ENCODE measurements at places on chromosomes 1 and 21. TPM values are rescaled to one million over a fixed set of nuclear protein-coding genes. Genes with fewer than 3 reads are reported as not detected.
A peak's percentile ranks its signal among the peaks of the same experiment; 100 is the strongest.

The S100A1 gene
- not detected for total RNA-seq

The FCAMR gene
- not detected for total RNA-seq

The CYP4A22 gene
- 1.8 TPM for total RNA-seq

The RBM11 gene
- total RNA-seq = 1.7 TPM

The SPRR2A gene
- total RNA-seq = not detected

The A3GALT2 gene
- not detected for total RNA-seq

The FAM167B gene
- total RNA-seq = 12.5 TPM

The LCA5L gene
- 1.9 TPM for total RNA-seq

The SDC3 gene
- 27.9 TPM for total RNA-seq

GRCh38 chr1:9573723-9574122, 15.0 kb upstream of the TMEM201 start:
- no peak overlapping the region for H3K27ac ChIP-seq
- H3K27me3 ChIP-seq = no peaks in the 10 kb centered on the region
- H3K4me3 ChIP-seq = no peak overlapping the region

GRCh38 chr1:6423321-6423999, 1.1 kb upstream of the ESPN start:
- DNase-seq = peak; percentile 89
- H3K4me3 ChIP-seq = no peak overlapping the region

GRCh38 chr1:97764991-97765390, 155.8 kb downstream of the DPYD start:
- no peaks in the 10 kb centered on the region for H3K36me3 ChIP-seq
- no peak overlapping the region for H3K4me3 ChIP-seq
- H3K27me3 ChIP-seq = no peaks in the 10 kb centered on the region
- no peak for DNase-seq

GRCh38 chr1:234963180-234963903, 165.3 kb downstream of the TOMM20 start:
- H3K4me1 ChIP-seq = peaks cover 68% of the 10 kb centered on the region
- peak; percentile 93 for DNase-seq
- H3K27ac ChIP-seq = peak overlapping the region; percentile 89
- no peaks in the 10 kb centered on the region for H3K27me3 ChIP-seq
- H3K36me3 ChIP-seq = no peaks in the 10 kb centered on the region
- no peak overlapping the region for H3K4me3 ChIP-seq

GRCh38 chr1:100989306-100990077, 36.1 kb downstream of the DPH5 start:
- H3K4me1 ChIP-seq = peaks cover 10% of the 10 kb centered on the region
- no peak overlapping the region for H3K4me3 ChIP-seq
- peaks cover 8% of the 10 kb centered on the region for H3K36me3 ChIP-seq
- DNase-seq = no peak
- H3K27ac ChIP-seq = no peak overlapping the region

DNA sequence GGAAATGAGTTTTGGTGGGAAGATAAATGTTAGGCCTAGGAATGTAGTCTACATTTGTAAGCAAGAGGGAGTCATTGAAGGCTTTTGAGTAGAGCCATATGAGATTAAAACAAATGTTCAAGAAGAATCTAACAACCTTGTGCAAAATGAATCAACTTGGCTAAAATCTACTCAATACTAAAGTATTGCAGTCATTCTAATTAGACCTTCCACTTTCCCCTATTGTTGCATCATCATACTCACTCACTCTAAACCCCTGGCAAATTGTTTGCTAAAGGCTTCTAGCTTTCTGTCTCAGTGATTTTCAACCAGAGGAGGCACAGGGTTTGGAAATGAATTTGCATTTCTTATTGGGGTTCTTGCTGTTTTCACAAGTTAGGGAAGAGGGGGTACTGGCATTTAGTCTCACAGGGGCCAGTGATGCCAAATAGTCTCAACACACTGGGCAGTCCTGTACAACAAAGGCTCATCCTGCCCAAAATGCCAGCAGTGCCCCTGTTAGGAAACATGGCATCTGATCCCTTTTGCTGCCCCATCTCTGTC, 85.3 kb downstream of the SEC16B start:
- no peak for DNase-seq
- H3K27me3 ChIP-seq = no peaks in the 10 kb centered on the region
- H3K4me3 ChIP-seq = no peak overlapping the region
- H3K27ac ChIP-seq = no peak overlapping the region
- no peaks in the 10 kb centered on the region for H3K36me3 ChIP-seq

DNA sequence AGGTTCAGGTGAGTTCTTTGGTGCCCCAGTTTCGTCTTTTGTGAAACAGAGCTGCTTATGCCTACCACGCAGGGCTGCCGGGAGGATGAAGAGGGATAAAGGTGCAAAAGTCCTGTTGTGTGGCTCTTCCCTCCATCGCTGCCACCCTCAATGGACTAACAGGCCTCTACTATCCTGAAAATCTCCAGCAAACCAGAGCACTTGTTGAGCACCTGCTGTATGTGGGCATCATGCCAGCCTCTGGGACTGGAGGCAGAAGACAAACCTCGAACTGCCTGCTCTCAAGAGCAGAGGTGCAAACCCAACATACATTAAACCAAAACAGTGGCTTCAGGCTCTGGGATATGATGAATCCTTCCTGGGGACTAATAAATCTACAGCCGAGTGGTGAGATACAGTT, 174.1 kb downstream of the ACTL8 start:
- no peak overlapping the region for H3K4me3 ChIP-seq
- no peaks in the 10 kb centered on the region for H3K4me1 ChIP-seq
- DNase-seq = no peak
- H3K27me3 ChIP-seq = no peaks in the 10 kb centered on the region

GRCh38 chr1:105544475-105544874, 1512.0 kb upstream of the PRMT6 start:
- DNase-seq = no peak
- H3K4me3 ChIP-seq = no peak overlapping the region
- no peaks in the 10 kb centered on the region for H3K4me1 ChIP-seq

GRCh38 chr21:46173573-46173972, 10.7 kb downstream of the SPATC1L start:
- H3K36me3 ChIP-seq = no peaks in the 10 kb centered on the region
- H3K4me1 ChIP-seq = no peaks in the 10 kb centered on the region
- no peak overlapping the region for H3K27ac ChIP-seq
- H3K27me3 ChIP-seq = no peaks in the 10 kb centered on the region

GRCh38 chr21:25555492-25555891, 51.8 kb downstream of the MRPL39 start:
- no peak for DNase-seq
- H3K36me3 ChIP-seq = no peaks in the 10 kb centered on the region
- no peaks in the 10 kb centered on the region for H3K4me1 ChIP-seq
- no peak overlapping the region for H3K27ac ChIP-seq
- H3K27me3 ChIP-seq = no peaks in the 10 kb centered on the region
- H3K4me3 ChIP-seq = no peak overlapping the region

GRCh38 chr1:206699626-206700025, 14.9 kb downstream of the MAPKAPK2 start:
- H3K27me3 ChIP-seq = no peaks in the 10 kb centered on the region
- H3K27ac ChIP-seq = peak overlapping the region; percentile 45
- H3K36me3 ChIP-seq = no peaks in the 10 kb centered on the region
